ENCODE measurements at places on chromosomes 1 and 21.

DNA sequence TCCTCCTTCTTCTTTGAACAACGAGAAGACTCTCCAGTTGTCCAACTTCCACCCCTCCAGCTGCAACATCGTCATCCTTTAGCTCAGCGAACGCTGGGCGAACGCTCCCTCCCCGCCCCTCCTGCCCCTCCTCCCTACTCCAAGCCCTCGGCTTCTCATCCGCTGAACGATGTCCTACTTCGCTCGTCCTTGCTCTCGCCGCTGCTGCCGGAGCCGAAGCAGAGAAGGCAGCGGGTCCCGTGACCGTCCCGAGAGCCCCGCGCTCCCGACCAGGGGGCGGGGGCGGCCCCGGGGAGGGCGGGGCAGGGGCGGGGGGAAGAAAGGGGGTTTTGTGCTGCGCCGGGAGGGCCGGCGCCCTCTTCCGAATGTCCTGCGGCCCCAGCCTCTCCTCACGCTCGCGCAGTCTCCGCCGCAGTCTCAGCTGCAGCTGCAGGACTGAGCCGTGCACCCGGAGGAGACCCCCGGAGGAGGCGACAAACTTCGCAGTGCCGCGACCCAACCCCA, at the start of gene BCAN:
Gene BCAN (plus strand): TSS at position 357 of the 504 bp plus-strand sequence. CDS start 3,938 bp downstream, outside the sequence.
- no peak for DNase-seq

DNA sequence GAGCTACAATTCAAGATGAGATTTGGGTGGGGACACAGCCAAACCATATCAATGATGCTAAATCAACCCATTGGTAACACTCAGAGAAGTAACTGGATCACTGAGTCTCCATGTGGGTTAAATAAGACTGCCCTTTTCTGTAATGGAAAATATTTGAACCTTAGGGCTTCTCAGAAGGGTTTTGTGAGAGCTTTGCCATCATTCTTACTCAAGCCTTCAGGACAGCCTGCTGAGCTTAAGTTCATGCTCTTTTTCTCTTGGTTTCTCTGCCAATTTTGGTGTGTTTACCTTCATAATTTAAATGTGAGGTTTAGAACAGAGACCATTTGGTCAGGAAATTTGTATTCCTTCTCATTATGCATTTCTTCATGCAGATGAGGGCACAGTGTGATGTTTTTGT, 74.7 kb downstream of the DISC1 start:
- DNase-seq: no peak

DNA sequence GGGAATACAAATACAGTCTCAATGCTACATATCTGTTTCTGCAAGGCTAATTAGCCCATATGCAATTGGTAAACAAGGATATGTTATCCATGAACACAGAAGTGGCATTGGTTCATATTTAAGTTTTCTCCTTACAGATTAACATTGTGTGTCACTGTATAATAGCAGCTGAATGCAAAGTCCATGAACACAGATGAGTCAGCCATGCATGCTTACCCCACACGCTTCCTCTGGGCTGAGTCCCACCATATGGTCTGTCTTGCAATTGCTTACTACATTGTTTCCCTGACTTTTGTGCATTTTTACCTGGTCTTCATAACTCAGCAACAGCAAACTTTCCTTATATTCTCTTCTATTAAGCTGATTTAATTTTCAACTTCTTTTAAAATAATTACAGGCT, 41.5 kb upstream of the TSNAX start:
- DNase-seq: no peak

DNA sequence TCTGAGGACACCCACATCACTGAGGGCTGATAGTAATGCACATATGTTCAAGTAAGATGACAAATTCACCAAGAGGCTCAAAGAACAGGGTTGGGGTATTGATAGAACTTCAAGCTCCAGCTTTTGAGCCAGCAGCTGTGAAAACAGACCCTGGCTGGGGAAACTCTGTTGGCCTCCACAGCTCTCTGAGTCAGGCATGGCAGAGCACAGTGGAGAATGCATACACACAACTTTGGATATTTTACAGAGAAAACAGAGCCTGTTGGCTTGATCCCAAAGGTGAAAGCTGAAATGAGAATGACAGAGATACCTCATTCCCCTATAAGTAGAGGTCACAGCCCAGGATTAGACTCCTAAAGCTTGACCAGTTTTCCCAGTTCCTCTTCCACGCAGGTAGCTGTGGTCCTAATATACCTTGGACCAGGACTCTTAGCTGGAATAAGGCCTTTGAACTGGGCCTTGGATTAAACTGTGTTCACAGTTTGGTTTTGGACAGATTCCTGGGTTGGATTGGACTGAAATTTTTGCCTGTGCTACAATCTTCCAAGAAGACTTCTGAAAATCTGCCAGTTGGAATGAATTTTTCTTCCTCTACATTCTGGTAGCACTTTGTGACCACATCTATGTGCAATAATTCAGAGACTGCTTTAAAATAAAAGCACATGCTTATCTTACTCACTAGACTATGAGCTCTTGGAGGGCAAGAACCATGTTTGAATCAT, 101.6 kb upstream of the HMGB4 start:
- DNase-seq: no peak

DNA sequence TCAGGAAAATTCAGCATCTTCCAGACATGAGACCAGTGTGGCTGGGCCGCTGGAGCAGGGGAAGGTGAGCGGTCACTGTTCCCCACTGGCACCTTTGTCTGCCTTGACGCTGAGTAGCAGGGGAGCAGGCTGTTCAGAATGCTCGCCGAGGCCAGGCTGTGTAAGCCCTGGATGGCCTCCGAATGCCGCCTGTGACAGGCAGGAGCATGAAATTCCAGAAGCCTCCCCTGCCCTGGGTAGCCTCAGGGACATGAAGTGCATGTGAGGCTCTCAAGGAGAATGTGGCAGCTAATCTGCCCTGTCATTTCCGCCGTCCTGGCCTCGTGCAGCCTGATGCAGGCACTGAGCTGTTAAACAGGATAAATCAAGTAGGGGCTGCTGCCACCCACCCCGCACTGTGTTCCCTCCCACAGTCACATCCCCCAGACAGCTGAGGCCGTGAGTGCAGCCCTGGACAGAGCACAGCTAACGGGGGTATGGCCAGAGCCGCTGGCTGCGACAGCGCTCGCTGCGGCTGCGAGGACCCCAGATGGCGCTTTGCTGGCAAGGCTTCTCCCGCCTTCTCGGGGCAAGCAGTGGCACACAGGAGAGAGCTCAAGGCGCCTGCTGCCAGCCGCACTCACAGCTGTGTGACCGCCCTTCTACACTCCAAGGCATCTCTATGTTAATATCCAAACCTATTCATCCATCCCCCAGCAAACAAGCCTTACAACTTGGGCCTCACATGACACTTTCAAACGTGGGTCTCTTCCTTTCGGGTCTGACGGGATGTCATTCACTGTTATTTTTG, 105.0 kb upstream of the COL6A1 start:
- no peak for DNase-seq

GRCh38 chr1:90821152-90821787, 104.2 kb upstream of the BARHL2 start:
- no peak for DNase-seq

DNA sequence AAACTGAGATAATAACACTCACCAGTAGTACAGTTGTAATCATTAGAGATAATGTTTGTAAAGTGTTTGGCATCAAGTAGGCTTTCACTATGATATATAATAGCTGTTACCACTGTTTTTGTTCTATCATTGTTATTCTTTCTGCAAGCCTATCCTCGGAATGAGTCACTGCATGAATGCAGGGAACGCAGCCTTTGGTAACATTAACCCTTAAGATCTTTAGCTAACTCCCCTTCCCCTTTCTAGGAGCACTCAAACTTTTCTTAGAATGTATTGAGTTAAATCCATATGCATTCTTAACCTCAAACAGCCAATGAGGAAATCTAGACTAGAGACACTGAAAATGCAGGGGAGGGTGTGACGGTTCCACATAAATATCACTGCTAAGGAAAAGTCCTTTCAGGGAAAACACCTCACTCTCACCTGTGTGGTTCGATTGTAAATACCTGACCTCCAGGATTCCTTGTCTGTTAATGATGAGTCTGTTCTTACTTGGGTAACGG, 467.3 kb downstream of the SETD4 start:
- DNase-seq: no peak

DNA sequence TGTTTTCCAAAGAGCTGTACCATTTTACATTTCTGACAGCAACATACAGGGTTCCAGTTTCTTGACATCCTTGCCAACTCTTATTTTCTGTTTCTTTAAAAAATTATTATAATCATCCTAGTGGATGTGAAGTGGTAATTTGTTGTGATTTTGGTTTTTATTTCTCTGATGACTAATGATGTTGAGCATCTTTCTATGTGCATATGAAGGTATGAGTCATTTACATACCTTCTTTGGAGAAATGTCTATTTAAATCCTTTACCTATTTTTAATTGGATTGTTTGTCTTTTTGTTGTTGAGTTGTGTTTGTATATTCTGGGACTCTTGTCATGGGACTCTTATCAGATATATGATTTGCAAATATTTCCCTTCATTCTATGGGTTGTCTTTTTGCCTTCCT, 20.8 kb upstream of the MPC2 start:
- no peak for DNase-seq

DNA sequence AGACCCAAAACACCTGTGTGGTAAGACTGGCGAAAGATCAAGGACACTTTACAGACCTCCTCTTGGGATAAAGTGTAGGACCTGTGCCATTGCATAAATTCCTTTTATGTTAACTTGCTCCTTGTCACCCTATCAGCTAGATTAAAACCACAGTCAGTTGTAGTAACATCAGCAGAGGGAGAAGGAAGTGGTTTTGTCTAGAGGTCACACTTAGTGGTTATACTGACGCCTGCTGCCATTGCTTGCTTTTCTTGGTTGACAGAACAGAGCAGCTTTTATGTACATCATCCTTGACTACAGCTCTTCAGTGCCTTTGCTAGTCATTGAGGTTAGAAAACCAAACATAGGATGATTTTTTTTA, 101.4 kb downstream of the PBX1 start:
- DNase-seq: peak; percentile 46

- DNase-seq: no peak
Observed at GRCh38 chr21:36430841-36431240, 45.6 kb downstream of the CHAF1B start.

DNA sequence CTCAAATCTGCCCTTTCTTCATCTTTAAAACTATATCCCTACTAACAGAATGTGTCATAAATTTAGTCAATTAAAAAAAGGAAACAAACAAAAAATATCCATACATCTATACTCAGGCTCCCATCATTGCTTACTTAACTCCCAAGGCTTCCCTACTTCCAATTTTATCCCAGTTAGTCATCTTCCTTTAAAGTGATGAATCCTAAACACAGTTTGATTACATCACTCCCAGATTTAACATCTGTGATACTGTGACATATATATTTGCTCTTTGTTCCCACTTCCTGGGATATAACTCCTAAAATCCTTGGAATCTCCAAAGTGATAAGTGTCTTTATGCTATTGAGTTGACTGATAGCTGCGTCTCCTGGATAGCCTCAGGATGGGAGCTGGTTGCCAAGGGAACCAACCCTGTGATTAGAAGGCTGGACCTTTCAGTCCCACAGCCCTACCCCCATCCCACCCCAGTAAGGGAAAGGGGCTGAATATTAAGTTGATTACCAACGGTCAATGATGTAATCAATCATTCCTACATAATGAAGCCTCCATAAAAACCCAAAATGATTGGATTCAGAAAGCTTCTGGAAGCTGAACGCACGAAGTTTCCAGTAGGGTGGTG, 21.6 kb downstream of the GLMN start:
- DNase-seq: no peak

GRCh38 chr1:36522021-36522420, 39.3 kb upstream of the CSF3R start:
- DNase-seq: no peak

- no peak for DNase-seq
Observed at GRCh38 chr1:229751610-229752009, 125.6 kb downstream of the URB2 start.

- DNase-seq: no peak
Observed at GRCh38 chr1:53367503-53368313, 39.8 kb upstream of the LRP8 start.

GRCh38 chr1:92662048-92662447, 122.9 kb downstream of the EVI5 start:
- DNase-seq: no peak

GRCh38 chr1:62725255-62725654, 37.1 kb upstream of the DOCK7 start:
- DNase-seq: no peak

GRCh38 chr1:1441002-1441888, 5.8 kb downstream of the VWA1 start:
- DNase-seq: no peak

GRCh38 chr21:28159396-28159795, 833.3 kb downstream of the LTN1 start:
- DNase-seq: no peak

DNA sequence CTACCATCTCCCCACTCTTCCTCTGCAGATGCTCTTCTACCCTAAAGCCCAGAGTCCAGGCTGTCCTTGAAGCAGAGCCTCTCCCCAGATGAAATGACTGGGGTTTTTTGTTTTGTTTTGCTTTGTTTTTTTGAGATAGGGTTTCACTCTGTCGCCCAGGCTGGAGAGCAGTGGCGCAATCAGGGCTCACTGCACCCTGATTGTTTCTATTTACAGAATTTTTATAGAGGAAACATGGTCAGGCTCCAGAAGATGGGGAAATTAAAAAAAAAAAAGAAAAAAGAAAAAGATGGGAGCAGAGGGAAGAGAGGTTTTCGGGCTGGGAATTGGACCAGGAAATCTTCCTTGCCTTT, 43.7 kb upstream of the ZNF281 start:
- no peak for DNase-seq

DNA sequence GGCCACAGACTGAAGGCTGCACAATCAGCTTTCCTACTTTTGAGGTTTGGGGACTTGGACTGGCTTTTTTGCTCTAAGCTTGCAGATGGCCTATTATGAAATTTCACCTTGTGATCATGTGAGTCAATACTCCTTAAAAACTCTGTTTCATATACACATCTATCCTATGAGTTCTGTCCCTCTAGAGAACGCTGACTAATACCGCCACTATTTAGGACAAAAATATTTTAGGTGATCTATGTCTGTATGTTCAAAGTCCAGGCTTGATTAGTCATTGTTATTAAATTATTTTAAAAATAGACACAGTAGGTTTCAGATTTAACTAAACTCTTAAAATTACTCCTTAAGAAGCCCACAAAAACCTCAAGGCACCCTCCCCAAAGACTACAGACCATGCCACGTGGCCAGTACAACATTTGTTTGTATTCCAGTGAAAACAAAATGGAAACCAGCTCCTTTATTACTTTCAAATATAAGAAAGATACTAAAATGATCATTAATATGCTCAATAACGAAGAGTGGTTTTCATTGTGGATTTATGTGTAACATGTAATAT, 63.1 kb downstream of the TMPRSS15 start:
- no peak for DNase-seq

GRCh38 chr1:61781151-61781550, 38.9 kb downstream of the PATJ start:
- no peak for DNase-seq

GRCh38 chr21:15054606-15055239, 10.1 kb downstream of the NRIP1 start:
- DNase-seq: no peak

- no peak for DNase-seq
Observed at GRCh38 chr1:244349581-244350001, 102.1 kb downstream of the ADSS2 start.

- no peak for DNase-seq
Observed at GRCh38 chr1:35885961-35886558, 3.1 kb downstream of the AGO1 start.
